ENCODE measurements at places on chromosomes 4 and X.

- DNase-seq, result no peak
Observed at GRCh38 chr4:69322055-69322454, 41.8 kb downstream of the UGT2B28 start.

DNA sequence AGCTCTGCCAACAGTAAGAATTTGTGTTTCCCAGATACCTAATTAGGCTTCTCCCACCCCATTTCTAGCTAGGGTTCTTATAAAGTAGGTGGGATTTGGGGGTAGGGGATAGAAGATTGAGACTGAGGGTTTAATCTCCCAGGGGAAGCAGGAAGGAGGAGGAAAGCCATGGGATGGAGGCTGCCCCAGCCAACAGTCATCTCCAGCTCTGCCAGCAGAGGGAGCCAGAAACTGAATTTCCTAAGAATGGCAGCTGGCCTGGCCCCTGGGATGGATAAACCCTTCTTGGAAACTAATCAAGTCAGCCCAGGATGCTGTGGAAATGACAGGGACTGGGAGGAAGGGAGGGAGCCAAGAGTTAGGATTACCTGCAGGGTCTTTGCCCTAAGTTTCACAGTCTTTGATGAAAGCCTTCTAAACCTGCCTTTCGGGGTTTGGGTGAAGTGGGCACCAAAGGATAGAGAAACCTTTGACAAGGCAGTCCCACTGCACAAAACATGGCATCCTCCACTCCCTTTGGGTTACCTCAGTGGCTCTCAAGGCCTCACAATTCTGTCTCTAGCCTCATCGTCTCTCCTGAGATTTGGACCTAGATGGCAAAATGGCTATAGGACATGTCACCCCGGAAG is 6.7 kb upstream of the ERCC6L start:
- peak; percentile 61 for DNase-seq

GRCh38 chr4:26736621-26737020 is 124.0 kb upstream of the STIM2 start:
- DNase-seq, result no peak

DNA sequence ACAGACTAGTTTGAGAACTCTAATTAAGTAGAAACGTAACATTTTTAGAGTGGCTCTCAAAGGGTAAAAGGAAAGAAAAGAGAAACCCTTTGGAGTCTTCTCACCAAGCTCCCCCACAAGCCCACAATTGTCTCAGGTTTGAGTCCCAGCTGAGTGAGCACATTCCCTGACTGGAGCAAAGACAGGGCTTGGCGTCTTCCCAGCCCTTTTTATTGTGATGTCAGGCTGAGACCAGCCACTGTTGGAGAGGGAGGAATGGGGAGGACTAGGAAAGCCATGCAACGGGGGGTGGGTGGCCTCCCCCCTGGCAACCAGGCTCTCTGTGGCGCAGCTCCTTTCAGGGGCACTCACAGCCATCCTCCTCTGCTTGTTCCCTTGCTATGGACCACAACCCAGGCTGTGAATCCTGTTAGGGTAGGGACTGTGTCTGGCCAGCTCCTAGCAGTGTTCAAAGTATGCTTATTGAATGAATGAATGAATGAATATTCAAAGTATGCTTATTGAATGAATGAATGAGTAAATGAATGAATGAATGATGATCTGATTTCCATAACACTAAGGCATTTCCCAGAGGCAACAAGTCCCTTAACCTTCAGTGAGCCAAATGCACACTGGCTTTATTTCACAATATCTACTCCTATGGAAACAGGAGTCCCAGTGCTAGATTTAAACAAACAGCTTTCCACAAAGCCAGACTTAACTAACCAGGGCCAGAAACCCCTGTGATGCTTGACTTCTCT is 413.3 kb downstream of the MID1IP1 start:
- DNase-seq, result no peak

GRCh38 chrX:106933538-106933961 is 13.3 kb downstream of the CLDN2 start:
- no peak for DNase-seq

DNA sequence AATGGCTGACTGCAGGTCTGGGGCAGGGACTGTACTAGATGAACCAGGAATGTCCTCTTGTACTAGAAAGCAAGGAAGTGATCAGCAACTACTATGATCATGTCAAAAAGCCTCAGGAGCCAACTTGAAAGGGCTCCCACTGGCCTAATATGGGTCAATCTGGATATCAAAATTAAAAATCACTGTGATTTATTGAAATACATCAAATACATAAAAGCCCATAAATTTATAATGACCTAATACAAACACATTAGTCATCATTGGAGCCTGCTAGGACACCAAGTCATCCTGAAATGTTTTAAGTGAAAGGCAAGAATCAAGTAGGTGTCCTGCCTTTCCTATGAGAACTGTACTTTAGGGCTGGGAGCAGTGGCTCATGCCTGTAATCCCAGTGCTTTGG is 70.5 kb upstream of the KLHL13 start:
- no peak for DNase-seq

- DNase-seq, result peak; percentile 25
Observed at GRCh38 chrX:118976599-118977340, 2.4 kb downstream of the LONRF3 start.

GRCh38 chrX:41313419-41313818 is 20.5 kb upstream of the DDX3X start:
- no peak for DNase-seq

DNA sequence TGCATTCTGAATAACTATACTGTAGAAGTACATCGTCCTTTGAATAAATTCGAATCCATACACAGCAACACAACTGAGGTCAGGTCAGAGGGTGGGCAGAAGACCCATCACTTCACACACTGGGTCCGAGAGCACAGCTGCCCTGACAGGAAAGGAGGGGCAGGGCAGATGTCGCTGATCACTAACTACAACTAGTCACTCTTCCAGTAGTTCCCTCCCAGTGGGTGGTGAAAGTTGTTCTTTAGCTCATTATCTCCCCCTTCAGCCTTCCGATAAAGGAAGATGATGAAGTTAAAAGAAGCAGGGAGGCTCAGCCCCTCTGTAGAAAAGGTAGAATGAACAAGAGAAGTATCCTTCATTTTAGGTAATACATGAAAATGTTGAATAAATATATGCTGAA is 278.9 kb downstream of the INPP4B start:
- no peak for DNase-seq

DNA sequence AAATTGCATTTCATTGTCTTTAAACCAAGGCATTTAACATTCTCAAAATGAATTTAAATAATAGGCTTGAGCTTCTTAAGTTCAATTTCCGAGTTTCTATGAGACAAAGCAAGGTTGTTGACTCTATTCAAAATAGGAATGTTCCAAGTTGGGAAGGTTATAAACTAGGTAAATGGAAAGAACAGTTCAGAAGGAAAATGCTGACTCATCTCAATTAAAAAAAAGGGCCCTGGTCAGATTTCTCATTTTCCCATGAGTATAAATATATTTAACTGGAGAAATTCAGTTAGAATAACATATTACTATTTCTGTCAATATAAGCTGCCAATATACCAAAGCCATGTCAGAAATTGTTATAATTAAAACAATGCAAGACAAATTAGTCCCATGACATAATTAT is 113.8 kb downstream of the ATP8A1 start:
- DNase-seq, result no peak

All from nephron progenitor cell (in vitro differentiated cells).